Daoy (cell line): ENCODE measurements at places on chromosomes 2 and 18.

DNA sequence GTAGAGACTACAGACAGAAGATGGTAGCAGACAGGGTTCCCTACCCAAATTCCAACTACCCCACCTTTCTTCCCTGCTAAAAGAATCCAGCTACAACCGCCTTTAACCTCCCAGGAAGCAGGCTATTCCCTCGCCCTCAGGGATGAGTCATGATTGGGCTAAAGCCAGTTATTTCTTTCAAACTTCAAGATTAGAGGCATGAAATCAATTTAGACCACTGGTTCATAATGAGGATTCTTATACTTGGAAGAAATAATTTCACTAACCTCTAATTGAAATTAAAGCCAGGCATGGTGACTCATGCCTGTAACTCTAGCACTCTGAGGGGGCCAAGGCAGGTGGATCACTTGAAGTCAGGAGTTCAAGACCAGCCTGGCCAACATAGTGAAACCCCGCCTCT is 20.0 kb downstream of the TRIP12 start:
- DNase-seq = peak; percentile 80

DNA sequence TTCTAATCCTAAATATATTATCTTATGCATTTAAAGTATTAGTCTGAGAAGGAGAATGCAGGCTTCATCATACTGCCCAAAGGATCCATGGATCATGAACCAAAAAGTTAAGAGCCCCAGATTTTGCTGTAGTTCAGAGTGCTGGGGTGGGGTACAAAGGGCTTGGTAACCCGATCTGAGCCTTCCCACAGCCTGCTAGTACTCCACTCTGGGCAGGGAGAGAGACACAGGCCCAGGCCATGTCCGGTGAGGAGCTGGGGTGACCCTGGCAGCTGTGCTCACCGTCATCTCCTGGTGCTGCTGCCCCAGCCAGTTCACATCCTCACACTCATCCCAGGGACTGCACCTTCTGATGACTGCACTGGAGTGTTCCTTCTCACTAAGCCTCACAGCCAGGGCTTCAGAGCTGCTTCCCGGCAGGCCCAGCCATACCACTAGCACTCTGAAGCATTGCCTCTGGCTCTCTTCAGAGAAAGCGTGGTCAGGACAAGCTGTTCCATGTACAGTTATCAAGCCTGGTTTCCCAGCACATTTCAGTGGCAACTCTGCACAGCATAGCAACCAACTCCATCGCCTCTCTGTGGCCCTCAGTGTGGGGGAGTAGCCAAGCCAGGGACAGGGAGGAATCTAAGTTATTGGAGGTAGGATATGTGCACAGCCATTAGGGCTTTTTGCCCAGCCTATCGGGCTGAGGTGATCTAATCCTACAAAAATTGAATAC is 189.0 kb upstream of the CTAGE1 start:
- no peak for DNase-seq

- no peak for DNase-seq
Measured at GRCh38 chr2:115299199-115299598, 856.8 kb downstream of the DPP10 start.

- DNase-seq = no peak
Measured at GRCh38 chr2:241869087-241869961, at the start of gene RTP5. RTP5 (plus strand) TSS chr2:241869729; CDS start chr2:241869757, 28 bp downstream.

DNA sequence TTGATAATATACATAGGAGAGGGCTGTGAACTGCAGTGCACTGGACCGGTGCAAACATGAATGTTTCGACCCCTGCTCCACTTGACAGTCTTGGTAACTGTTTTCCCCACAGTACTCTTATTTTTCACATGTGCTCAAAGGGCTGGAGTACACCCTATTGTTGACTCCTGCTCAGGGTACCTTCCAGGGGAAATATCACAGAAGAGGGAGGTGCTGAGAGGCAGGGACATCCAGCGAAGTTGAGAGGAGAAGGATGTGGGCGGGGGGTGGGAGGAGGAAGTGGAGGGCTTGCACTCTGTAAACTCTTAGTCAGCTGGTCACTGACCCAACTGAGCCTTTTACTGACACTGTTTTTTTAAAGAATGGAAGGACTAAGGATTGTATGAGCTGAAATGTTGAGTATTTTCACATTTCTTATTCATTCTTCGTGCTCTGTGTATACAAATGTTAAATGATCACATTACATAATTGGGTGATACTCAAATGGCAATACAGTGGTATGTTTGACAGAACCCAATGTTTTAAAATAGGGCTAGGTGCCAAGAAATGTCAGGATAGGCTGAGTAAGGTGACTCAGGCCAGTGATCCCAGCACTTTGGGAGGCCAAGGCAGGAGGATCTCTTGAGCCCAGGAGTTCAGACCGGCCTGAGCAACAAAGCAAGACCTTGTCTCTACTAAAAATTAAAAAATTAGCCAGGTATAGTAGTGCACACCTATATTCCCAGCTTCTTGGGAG is 10.0 kb downstream of the INPP4A start:
- peak; percentile 38 for DNase-seq

- DNase-seq = no peak
Measured at GRCh38 chr2:147789287-147789686, 55.5 kb upstream of the ACVR2A start.

GRCh38 chr18:45317948-45318640 is 297.2 kb upstream of the SLC14A2 start:
- no peak for DNase-seq

DNA sequence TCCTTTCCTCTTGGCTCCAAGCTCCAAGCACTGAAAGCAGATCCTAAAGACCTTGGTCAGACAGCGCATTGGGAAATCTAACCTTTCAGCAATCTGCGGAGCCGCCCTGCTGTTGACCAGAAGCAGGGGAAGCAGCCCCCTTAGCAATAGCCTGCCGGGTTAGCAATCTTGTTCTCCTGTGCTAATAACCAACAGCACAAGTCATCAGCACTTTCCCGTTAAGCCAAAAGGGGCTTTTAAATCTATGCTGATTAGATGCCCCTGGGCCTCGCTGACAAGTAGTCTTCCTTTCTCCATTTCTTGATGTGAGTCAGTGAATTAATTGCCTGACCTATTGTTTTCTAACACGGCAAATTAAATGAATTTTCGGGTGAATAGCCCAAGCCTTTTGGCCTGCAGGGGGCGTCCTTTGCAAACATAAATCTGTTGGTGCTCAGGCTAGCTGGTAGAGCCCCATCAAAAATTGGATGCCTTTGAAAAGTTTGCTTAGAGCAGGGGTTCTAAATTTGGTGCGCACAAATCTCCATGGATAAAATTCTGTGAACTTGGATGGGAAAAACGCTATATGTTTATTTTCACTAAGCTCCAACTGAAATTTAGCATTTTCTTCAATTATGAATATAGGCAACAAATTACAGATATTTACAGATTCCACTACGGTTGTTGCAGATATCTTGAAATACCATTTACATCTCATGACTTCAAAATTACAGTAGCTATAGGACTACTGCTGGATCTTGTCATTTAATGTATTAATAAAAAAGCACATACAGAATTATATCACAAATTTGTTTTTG is 24.6 kb downstream of the MAIP1 start:
- DNase-seq = peak; percentile 68

GRCh38 chr18:44803019-44803650 is 122.4 kb downstream of the SETBP1 start:
- no peak for DNase-seq

DNA sequence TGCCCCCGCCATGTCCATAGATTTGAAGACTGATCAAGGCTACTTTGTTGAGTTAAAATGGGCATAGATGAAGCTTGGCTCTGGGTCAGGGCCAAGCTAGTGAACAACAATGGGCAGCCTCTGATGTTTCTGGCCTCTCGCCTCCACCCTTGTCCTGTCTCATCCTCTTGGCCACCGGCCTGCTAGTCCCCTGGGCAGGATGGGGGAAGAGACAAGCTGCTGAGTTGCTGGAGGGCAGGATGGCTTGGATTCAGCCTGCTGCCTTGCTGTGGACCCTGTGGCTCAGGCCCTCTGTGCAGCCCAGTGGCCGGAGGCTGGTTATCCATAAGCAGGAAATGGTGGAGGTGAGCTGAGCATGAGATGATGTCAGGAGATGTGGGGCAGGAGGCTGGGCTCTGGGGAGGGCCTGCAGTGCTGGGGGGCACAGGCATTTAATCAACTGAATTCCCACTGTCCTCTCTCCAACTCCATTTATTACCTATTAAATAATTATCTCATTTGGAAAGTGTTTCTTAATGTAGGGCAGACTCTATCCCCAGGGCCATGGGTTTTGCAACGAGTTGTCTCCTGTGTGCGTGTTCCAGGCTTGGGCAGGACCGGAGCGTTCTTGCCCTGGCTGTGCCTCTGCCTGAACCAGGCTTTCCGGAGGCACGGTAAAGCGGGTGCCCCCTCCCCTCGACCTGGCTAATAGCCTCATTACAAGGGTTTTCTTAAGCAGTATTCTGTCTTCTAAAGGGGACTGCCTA is 122.9 kb downstream of the GLI2 start:
- DNase-seq = no peak

DNA sequence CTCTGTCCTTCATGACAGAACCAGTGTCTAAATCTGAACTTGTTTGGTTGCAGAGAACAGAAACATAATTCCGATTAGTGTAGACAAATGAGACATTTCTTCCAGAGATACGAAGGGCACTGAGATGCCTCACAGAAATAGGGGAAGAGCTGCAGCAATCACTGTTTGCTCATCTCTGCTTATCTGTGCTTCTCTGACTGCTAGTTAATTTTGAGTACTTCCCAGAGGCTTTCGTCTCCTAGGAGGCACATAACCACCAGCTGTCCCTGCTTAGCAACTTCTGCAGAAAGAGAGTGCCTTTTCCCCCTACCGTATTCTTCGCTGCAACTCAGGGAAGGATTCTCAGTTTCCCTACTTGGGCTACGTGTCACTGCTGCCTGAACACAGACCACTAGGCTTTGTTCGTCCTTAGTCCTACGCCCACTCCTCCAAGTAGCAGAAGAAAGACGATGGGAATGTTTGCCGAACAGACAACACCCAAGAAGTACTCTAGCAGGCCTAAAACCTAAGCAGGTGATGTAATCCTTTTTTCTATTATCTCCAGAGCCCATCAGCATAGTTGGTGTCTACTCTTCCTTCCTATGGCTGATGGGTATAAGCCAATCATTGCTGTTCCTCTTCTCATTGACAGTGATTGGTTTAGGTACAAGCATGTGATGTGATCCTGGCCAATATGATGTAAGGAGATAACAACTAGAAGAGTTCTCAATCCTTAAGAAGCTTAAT is 63.6 kb downstream of the TNP1 start:
- DNase-seq = no peak
